ENCODE measurements at places on chromosomes 5 and 9. TPM values are rescaled to one million over a fixed set of nuclear protein-coding genes. Genes with fewer than 3 reads are reported as not detected.

- peak; percentile 51 for DNase-seq
These were observed 75.6 kb downstream of the GAPVD1 start for GRCh38 chr9:125337236-125337635.

- DNase-seq, result no peak
These were observed at the start of gene PTGES for GRCh38 chr9:129752900-129753729. Gene PTGES (minus strand): TSS chr9:129753042. CDS start chr9:129753012, 30 bp downstream.

DNA sequence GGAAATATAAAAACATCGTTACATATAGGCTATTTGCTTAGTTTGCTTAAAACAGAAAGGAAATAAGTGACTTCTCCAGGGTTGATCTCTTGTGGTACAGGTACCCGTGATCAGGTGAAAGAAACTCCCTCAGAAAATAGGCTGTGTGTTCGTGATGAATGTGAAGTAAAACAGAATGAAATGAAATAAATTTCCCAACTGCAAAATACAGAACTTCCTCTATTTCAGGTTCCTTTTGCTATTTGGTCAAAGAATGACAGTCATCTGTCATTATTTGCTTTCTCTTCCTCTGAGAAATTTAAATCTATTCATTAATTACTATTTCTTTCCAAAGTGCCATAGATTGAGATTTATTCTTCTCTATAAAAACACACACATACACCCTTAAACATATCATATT is 408.1 kb downstream of the FAM170A start:
- no peak for DNase-seq

- DNase-seq, result no peak
These were observed 125.1 kb downstream of the GAS1 start for GRCh38 chr9:86822006-86822801.

DNA sequence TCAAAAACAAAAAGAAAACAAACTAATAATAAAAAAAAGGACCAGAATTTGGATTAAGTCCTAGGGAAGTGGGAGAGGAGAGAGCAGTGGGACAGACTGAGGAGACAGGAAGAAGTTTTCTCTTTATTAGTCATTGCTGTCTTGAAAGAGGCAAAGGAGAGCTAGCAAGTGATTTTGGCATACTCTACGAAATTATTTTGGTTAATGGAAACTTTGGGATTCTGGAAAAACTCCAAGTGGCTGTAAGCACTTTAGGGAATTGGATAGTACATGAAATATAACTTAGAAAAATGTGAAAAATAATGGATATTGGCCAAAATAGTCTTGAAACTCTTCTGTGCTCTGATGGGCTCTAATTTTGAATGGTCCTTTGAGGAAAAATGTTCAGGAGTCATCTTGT is 1641.8 kb upstream of the WWC1 start:
- DNase-seq, result no peak

GRCh38 chr9:125393426-125393825 is 131.8 kb downstream of the GAPVD1 start:
- no peak for DNase-seq

GRCh38 chr9:17730899-17731298 is 152.0 kb downstream of the SH3GL2 start:
- no peak for DNase-seq

DNA sequence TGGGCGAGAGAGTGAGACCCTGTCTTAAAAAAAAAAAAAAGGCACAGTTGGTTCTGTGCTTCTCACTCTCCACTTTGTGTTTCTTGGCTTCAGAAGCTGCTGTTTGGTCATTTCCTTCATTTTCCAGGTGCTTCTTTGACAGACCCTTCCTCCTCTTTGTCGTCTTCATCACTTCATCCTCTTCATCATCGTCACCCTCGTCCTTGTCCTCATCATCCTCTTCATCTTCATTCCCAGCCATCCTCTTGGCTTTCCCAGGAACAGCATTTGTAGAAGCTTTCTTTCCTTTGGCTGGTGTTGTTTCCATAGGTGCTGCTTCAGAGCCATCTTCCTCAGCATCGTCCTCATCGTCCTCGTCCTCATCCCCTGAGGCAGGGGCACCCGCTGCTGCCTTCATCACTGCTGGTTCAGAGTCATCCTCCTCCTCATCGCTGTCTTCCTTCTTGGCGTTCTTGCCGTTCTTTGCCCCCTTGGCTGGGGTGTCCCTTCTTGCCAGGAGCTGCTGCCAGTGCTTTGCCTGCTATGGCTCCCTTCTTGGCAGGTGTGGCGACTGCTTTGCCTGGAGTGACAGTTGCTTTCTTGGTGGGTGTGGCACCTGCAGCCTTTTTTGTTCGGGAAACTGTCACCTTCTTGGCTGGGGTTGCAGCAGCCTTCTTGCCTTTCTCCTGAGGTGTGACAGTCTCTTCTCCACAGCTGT is 7.1 kb downstream of the RABL6 start:
- no peak for DNase-seq

LARP1 gene
- polyA plus RNA-seq, result 133 TPM

PLPP7 gene
- polyA plus RNA-seq, result 2.0 TPM

FBLL1 gene
- 0.29 TPM for polyA plus RNA-seq
